ENCODE measurements at places on chromosomes 5 and 9.

DNA sequence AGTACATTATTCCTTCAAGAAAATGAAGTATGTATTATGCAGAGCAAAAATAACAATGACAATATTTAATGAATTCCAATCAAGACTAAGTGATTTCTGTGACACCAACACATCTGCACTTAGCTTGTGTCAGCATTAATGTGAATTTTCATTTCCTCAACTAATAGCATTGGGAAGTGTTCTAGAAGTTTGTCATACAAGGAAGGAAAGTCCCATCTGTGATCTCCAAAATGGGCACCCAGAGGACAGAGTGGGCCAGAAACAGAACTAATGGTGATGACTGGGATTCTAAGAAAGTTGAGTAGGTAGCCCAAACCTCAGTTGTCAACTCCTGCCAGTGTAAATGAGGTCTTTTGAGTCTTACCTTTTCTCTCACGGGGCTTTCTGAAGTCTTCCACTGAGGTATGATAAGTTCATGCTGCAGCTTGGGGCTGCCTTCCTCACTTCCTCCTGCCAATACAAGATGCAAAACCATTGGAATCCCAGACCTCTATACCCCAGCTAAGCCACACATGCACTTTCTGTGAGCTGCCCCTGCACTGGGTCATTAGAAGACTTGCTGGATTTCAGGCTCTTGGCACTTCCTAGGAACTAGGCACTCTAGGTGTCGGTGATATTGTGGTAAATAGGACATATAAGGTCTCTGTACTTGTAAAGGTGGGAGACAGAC lies 4.9 kb downstream of the ADAM19 start:
- no peak for DNase-seq

DNA sequence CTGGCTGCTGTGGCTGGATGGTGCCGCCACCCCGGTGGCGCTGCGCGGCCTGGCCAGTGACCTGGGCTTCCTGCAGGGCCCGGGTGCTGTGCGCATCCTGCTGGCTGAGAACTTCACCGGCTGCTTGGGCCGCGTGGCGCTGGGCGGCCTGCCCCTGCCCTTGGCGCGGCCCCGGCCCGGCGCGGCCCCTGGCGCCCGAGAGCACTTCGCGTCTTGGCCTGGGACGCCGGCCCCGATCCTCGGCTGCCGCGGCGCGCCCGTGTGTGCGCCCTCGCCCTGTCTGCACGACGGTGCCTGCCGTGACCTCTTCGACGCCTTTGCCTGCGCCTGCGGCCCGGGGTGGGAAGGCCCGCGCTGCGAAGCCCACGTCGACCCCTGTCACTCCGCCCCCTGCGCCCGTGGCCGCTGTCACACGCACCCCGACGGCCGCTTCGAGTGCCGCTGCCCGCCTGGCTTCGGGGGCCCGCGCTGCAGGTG lies 17.5 kb downstream of the CRB2 start:
- no peak for DNase-seq

DNA sequence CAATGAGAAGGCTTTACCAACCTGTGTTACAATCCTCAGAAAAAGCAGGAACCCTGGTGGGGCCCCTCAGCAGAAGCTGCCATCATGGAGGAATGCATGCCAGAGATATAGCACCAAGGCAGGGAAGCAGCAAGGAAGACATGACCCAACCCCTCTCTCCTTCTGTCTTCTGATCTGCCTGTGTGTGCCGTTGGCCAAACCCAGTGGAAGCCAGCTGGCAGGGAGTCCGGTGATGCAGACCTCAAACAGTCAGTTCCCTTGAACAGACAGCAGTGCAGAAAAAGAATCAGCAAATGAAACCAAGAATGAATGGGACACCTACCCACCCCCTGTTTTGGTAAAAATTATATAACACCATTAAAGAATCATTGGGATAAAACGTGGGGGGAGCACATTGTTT lies 234.2 kb downstream of the ZNF608 start:
- DNase-seq: no peak

DNA sequence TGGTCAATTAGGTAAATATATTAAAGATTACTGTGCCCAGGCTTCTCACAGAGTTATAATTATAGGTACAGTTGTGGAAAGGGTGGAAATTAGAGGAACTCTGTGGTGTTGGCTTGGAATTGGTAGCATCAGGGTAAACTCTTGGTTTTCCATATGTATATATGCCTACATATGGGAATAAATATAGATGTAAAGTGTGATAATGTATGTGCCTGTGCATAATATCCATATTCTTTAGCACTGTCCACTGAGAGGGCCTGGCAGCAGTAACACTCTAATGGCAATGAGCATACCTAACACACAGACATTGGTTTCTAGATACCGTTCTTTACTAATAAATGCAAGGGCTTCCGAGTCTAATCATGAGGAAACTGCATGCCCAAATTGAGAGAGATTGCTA lies 4.0 kb upstream of the PTPDC1 start:
- DNase-seq: no peak

DNA sequence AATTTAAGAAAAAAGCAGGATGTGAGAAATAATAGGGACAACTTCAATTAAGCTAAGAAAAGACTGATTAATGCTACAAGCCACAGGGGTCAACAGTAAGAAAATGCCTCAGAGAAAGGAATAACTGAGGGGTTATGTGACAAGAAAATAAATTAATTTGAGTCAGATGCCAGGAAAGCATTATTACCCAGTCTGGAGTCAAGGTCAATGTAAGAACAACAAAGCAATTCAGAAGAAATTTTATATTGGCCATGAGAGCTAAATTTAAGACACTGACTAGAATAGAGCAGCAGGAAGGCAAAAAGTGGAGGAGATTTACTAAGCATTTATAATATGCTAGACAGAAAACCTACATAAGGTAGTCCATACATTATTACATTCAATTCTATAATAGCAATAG lies 73.5 kb downstream of the CDH10 start:
- DNase-seq: no peak
